ENCODE measurements at places on chromosomes 13 and 19.

DNA sequence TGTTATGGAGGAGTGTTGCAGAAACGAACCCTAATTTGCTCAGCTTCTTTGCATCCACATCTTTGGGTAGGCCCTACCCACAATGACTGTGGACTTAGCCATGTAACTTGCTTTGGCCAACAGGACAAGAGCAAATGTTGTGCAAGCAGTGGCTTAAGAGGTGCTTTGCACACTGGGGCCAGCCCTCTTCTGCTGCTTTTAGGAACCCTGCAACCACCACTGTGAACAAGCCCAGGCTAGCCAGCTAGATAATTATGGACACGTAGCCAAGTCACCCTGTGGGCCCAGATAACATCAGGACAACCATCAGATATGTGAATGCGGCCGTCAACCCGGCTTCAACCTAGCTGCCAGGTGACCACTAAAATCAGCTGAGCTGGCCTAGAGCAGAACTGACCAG, 17.1 kb downstream of the C19orf47 start:
- DNase-seq = no peak

- no peak for DNase-seq
Observed at GRCh38 chr13:57724486-57725272, 93.1 kb downstream of the PCDH17 start.

GRCh38 chr13:28890712-28891111, 70.6 kb downstream of the MTUS2 start:
- no peak for DNase-seq

- DNase-seq = no peak
Observed at GRCh38 chr13:110485604-110486003, 75.9 kb downstream of the RAB20 start.

- DNase-seq = no peak
Observed at GRCh38 chr19:48683349-48683748, 10.5 kb upstream of the NTN5 start.

DNA sequence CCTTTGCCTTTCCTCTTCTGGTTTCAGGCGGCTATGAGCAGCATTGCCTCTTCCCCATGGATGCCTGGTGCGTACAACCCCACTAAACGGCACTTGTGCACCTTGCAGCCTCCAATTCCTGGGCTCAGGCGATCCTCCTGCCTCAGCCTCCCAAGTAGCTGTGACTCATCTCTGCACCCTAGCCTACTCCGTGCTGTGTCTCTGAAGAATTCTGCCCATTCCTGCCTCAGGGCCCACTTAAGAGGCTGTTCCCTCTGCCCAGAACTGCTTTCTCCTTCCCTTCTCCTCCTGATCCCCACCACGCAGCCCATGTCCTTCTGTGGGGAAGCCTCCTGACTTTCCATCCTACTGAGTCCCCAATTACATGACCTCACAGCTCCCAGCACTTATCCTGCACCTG, 142.2 kb upstream of the ZNF507 start:
- no peak for DNase-seq

- DNase-seq = no peak
Observed at GRCh38 chr19:51793994-51794393, 963 bp upstream of the FPR3 start.

DNA sequence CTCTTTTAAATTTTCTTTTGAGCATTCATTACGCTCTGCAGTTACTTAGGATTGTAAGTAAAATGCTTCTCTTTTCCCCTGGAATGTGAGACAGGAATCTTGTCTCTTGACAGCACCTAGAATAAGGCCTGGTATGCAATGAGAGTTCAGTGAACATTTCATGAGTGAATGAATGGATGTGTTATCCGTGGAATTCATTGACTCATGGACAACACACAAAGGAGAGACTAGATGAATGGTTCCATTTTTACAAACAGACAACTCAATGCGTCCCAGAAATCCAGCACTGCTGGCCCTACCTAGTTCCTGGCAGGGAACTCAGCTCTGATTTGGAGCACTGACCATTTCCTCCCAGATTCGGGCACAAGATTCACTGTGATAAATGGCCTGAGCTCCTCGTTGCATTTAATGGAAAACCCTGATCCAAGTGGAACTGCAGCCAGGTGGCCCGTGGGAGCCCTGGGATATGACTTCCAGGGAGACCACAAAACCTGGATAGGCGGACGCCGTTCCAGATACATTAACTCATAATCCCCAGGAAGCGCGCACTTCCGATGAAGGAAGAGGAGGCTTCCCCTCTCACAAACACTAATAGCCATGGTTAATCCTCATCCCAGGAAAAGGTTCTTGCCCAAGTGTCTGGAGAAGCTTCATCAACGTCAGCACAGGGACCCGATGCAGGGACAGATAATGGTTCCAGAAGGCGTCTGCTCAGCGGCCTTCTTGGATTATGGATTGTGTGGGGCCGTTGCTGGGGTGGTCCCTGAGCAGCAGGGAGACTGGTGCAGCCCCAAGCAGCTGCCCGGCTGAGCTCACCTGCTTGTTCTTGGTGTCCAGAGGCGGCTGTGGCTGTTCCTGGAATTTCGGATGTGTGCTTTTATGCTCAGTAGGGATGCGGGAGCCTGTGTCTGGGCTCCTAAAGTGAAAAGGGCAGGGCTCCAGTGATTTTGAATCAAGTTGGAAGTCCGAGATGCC, 211.1 kb upstream of the TSHZ3 start:
- DNase-seq = no peak

GRCh38 chr13:40230833-40231266, 435.6 kb downstream of the FOXO1 start:
- no peak for DNase-seq

GRCh38 chr19:49664171-49665035, 1.3 kb downstream of the IRF3 start:
- no peak for DNase-seq

GRCh38 chr13:65882810-65883209, 1347.3 kb downstream of the PCDH9 start:
- DNase-seq = no peak

GRCh38 chr19:29872224-29872731, 60.5 kb downstream of the CCNE1 start:
- no peak for DNase-seq

GRCh38 chr13:27128825-27129627, 42.6 kb downstream of the USP12 start:
- DNase-seq = no peak

GRCh38 chr13:93745884-93746283, 519.3 kb downstream of the GPC6 start:
- no peak for DNase-seq

GRCh38 chr13:51643882-51644281, 59.6 kb downstream of the WDFY2 start:
- no peak for DNase-seq

GRCh38 chr13:59587971-59588716, 575.6 kb downstream of the DIAPH3 start:
- DNase-seq = no peak

DNA sequence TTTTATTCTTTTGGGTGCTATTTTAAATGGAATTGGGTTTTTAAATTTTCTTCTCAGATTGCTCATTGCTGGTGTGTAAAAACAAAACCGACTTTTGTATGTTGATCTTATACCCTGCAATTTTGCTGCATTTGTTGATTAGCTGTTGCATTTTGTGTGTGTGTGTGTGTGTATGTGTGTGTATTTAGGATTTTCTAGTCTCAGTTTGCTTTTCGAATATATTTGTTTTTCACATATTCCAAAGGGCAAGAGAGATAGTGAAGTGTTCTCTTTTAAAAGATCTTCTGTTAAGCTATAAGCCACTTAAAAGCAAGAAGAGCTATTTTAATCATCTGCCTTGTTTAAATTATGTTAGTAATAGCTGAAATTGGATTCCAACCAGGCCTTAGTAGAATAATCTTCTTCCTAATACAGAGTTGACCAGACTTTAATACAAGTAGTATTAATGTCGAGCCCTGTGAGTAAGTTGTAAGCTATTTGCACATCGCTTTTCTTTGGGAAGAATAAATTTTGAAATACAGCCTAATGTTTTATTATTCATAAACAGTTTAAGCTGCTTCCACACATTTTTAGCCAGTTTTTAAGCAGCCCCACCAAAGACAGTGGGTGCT, 57.4 kb downstream of the TM9SF2 start:
- DNase-seq = no peak

- DNase-seq = no peak
Observed at GRCh38 chr19:8392017-8392591, 1.9 kb downstream of the RAB11B start.

DNA sequence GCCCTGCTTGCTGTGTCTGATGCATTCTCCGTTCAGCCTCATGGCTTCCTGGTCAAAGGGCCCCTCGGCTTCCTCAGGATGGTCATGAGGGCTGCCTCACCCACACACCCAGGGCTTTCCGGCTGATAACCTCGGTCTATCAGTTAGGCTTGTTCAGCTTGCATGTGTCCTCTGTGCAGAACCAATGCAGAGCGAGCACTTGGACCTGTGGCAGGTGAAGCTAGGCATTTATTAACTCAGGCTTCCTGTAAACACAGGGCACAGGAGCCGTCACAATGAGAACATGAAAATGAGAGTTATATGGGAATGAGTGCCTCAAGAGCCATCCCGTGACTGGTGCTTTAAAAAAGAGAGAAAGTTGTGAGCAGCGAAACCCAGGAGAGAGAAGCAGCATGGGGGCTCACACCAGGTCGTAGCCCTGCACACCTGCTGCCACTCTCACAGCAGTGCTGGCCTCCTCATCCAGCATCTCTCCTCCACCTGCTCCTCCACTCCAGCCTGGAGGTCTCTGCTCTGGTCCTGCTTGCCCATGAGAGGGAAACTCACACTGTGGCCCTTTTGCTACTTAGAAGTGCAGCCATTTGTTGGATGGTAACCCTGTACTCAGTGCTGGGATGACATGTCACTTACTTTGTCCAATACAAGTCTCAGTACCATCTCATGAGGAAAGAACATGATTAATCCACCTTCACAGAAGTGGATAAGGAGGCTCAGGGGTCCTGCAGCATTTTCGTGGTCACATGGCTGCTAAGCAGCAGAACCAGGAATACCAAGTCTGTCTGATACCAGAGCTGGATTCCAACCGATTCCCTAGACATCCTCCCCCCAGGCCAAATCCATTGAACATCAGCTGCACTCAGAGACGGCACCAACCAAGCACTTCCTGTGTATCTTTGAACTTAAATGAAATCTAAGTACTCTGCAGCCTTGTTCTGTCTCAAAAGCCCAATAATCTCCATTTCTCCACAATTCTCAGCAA, 50.5 kb upstream of the IRS2 start:
- no peak for DNase-seq

- no peak for DNase-seq
Observed at GRCh38 chr19:47351548-47351947, 2.4 kb downstream of the DHX34 start.

DNA sequence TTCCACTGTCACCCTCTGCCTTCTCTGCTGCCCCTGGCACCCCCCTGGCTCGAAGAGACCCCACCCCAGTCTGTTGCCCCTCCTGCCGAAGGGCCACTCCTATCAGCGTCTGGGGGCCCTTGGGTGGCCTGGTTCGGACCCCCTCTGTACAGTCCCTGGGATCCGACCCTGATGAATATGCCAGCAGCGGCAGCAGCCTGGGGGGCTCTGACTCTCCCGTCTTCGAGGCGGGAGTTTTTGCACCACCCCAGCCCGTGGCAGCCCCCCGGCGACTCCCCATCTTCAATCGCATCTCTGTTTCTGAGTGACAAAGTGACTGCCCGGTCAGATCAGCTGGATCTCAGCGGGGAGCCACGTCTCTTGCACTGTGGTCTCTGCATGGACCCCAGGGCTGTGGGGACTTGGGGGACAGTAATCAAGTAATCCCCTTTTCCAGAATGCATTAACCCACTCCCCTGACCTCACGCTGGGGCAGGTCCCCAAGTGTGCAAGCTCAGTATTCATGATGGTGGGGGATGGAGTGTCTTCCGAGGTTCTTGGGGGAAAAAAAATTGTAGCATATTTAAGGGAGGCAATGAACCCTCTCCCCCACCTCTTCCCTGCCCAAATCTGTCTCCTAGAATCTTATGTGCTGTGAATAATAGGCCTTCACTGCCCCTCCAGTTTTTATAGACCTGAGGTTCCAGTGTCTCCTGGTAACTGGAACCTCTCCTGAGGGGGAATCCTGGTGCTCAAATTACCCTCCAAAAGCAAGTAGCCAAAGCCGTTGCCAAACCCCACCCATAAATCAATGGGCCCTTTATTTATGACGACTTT, 2.0 kb downstream of the ZFP36 start:
- no peak for DNase-seq

DNA sequence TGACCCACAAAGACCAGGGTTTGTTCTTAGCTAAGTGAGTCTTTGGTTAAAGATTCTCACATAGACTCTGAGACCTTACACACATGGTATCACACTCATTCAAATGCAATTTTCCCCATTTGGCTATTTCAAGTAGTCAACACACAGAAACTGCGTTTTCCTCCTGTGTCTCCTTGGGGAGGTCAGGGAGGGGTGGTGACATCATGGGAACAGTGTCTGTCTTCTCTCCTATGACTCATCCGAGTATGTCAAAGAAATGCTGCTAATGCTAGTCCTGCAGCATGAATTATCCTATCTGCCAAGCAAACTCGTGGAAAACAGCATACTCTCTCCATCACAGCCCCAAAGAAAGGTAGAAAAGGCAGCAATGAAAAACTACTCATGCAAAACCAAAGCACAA, 100.2 kb downstream of the ENOX1 start:
- no peak for DNase-seq

DNA sequence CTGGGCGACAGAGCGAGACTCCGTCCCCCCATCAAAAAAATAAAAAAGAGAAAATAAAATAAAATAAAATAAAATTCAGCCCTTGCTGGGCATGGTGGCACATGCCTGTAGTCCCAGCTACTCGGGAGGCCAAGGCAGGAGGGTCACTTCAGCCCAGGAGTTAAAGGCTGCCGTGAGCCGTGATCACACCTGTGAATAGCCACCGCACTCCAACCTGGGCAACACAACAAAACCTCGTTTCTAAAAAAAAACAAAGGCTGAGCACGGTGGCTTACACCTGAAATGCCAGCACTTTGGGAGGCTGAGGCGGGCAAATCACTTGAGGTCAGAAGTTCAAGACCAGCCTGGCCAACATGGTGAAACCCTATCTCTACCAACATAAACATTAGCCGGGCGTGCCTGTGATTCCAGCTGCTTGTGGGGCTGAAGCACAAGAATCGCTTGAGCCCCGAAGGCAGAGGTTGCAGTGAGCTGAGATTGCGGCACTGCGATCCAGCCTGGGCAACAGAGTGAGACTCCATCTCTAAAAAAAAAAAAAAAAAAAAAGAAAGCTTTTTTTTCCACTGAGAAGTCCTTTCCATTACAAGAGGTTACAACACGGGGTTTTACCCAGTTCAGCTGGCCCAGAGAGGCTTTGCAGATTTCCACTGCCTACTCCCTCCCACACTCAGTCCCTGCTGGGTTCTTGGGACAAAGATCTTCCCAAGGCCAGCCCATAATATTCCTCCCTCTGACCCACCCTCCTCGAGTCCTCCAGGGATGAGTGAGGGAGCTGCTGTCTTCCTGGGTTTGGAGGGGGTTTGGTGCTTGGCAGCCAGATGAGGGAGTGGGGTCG, 6.4 kb downstream of the ANGPTL4 start:
- DNase-seq = no peak

- DNase-seq = no peak
Observed at GRCh38 chr19:18425515-18426415, 6.6 kb downstream of the SSBP4 start.

GRCh38 chr19:10295847-10296591, 6.3 kb downstream of the ICAM5 start:
- no peak for DNase-seq

GRCh38 chr13:31369213-31369612, 169.4 kb downstream of the B3GLCT start:
- DNase-seq = no peak

GRCh38 chr13:32176696-32177095, 138.5 kb downstream of the ZAR1L start:
- DNase-seq = no peak

Data from SIG-M5 (cell line).